SW 1271 (cell line): ENCODE measurements at places on chromosomes 16 and 17.
A peak's percentile ranks its signal among the peaks of the same experiment; 100 is the strongest.

GRCh38 chr17:63564562-63564961 lies 14.3 kb downstream of the DCAF7 start:
- no peak for DNase-seq

- no peak for DNase-seq
These were observed 4.2 kb downstream of the NUBP2 start for GRCh38 chr16:1787056-1787321.

GRCh38 chr17:27939474-27940465 lies 46.6 kb upstream of the LYRM9 start:
- DNase-seq = no peak

GRCh38 chr17:28878981-28879380 lies 18.6 kb downstream of the FLOT2 start:
- DNase-seq = no peak

GRCh38 chr16:72832621-72833248 lies 215.2 kb downstream of the ZFHX3 start:
- peak; percentile 30 for DNase-seq

DNA sequence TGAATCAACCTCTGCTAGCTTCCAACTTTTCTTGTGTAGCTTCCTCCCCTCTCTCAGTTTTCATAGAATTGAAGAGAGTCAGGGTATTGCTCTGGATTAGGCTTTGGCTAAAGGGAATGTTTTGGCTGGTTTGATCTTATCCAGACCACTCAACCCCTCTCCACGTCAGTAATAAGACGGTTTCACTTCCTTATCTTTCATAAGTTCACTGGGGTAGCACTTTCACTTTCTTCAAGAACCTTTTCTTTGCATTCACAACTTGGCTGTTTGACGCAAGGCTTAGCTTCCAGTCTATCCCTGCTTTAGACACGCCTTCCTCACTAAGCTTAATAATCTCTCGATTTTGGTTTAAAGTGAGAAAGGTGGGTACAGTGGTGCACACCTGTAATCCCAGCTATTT lies 29.7 kb upstream of the OR1A2 start:
- no peak for DNase-seq

DNA sequence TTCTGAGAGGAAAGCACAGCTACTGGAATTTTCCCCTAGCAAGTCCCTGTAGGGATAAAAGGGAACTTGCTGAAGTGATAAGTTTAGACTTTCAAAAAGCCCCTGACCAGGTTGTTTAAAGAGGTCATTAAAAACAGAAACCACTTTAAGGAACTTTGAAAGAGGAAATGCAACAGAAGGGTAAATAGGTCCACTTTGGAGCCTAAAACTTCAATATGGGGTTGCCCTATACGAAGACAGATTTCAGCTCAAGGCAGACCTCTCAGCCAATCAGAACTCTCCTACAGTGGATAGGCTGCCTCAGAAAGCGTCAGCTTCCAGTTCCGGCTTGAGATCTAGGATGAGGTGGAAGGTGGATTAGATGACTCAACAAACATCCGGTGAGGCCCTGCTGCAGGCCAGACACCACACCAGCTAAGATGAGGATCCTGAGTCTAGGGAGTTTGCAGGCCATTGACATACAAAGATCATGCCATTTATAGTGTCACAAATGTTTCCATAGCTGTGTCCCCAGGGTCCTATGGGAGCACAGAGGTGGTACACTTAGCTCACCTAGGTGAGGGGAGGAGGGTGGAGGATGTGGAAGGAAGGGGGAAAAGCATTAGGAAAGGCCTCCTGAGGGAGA lies 7.9 kb upstream of the MFSD6L start:
- DNase-seq = no peak

GRCh38 chr17:71601894-71602504 lies 518.8 kb upstream of the SOX9 start:
- DNase-seq = no peak

GRCh38 chr16:79639576-79640311 lies 39.2 kb upstream of the MAF start:
- DNase-seq = no peak

DNA sequence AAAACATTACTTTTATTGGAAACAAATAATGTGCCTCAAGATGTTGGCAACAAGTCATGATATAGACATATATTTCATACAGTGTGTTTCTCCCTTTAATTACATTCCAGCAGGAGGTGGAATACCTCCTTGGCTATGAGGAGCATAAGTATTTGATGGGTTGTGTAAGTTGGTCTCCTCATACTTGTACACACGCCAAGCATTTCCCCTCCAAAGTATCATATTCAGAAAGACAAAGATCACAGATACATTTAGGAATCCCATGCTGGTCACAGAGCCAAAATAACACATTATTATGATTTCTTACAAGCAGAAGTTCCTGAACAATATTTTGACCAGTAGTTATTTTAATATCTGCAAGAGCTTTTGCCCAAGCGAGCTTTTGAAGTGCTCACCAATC lies 57.8 kb downstream of the WSB1 start:
- DNase-seq = no peak

DNA sequence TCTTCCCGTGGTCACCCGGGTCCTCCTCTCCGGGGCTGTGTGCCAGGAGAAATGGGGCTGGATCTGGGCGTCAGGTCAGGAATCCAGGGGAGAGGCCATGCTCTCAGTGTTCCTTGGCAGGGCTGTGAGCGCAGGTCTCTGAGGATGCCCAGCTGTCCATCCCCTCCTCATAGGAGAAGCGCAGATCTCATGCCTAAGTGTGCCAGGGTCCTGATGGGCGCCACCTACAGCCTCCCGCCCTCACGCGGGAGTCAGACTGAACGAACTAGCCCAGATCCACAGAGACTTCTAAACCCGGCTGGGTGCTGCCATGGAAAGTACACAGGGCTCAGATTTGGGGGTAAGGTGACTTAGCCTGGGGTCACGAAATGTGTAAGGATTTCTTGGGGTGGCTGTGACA lies 24.3 kb downstream of the MGRN1 start:
- DNase-seq = no peak

GRCh38 chr16:88302666-88303065 lies 80.1 kb upstream of the ZNF469 start:
- DNase-seq = no peak

DNA sequence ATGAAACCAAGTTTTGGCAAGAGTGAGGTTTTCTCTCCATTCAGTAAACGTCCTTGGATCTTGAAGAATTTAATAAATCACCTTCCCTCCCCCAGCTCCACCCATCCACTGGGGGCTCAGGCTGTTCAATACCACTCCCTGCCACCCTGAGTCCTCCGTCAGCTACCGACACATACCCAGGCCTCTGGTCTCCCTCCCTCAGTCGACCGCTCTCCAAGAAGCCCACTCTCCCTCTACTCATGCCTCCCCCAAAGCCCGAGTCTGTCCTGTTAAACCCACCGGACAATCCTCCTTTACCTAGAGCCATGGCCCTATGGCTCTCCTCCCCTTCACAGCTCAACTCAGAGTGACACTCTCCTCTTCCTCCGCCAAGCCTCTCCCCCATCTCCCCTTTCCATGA lies 19.7 kb upstream of the SLC4A1 start:
- no peak for DNase-seq

DNA sequence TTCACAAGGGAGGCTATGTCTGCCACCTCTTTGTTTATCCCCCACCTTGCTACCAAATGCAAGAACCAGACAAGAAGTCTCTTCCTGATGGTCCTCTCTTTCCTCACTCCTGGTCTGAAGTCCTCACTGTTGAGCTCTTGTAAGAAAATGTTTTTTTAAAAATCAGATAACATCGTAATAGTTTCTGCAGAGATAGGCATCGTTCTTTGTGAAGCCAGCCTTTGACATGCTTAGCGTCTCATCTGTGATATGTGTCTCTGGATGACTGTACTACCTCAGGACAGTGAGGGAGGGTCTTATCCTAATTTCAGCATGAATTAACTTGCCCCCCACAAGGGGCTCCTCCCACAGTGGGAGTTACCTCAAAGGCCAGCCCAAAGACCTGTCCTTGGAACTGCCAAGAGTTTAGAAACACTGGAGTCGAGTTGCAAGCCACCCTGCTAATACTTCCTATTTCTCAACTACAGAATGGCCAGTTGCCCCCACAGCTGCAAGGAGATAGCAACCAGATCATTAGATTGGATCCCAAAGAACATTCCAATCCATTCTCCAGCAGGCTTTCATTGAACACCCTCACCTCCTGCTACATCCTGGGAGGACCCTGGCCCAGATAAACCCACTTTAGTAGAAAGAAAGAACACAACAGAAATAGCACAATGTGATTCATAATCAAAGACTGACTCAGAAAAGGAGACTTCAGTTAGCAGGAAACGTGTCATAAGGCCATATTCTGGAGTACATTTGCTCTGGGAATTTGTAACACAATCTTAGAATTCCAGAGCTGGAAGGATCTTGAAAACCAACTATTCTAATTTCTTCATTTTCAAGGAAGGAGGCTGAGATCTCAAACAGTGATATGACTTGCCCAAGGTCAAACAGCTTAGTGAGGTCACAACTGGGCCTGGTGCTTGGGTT lies 151.0 kb downstream of the IRX3 start:
- DNase-seq = no peak

DNA sequence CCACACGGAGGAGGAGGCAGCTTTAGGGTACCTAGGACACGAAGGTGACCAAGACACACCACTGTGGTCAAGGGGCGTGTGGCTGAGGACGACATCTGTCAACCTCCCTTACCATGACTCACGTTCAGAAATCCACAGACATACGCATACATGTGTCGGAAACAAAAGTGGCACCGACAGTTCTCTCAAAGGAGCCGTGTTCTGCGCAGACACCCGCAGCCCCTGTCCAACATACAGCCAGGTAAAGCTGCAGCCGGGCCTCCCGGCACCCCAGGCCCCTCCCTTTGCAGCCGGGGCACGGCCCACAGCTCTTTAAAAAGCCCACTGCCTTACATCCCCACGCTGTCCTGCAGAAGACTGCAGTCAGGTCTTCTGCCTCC lies 40.5 kb upstream of the KLHDC4 start:
- no peak for DNase-seq
